ENCODE measurements at places on chromosomes 1 and 21. TPM values are rescaled to one million over a fixed set of nuclear protein-coding genes. Genes with fewer than 3 reads are reported as not detected.

Gene S100B
- polyA plus RNA-seq, result 14.3 TPM

DNA sequence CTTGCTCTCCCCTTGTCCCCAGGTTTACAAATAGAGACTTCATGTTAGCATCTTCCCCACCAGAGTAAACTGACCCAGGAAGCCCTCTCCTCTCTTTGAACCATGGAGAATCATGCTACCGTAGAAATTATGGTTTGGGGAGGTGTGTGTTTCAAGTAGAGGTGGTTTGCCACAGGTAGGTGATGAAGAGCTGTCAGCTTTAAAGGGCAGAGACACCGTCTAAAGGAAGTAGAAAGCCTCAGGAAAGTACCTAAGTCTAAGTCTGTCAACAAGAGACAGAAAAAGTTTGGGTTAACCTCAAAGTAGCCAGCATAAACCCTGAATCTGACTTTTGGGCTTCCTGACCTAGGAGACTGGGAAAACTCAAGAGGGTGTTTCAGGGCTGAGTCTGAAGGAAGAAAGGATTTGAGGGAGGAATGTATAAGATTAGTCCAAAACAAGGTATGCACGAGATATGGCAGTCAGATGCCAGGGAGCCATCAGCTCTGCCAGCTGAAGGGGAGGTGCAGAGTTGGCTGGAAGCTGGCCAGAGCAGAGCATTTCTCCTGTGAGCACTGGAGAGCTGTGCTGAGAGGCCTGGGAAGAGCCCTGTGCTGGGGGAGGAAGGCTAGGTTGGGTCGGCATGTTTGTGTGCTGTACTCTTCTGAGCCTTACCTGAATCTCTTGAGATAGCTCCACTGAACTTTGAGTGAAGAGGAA lies 14.3 kb downstream of the ADAMTSL4 start:
- peak; percentile 81 for DNase-seq
- peak overlapping the region; percentile 99 for H3K27ac ChIP-seq
- no peaks in the 10 kb centered on the region for H3K36me3 ChIP-seq
- no peaks in the 10 kb centered on the region for H3K27me3 ChIP-seq

Gene FMO2
- polyA plus RNA-seq, result 4.2 TPM

DNA sequence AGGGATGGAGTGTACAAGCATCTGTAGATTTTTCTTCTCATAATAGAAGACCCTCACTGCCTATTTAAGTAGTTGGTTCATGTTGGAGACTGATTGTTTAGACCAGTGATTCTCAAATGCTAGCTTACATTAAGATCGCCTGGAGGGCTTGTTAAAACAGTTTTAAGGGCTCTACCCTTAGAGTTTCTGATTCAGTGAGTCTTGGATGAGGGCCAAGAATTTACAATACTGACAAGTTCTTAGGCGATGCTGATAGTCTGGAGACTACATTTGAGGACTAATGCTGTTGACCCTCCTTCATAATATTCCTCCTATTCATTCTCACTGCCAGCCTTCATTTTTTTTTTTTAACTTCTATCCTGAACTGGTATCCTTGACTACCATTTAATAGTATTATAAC lies 15.2 kb upstream of the AGO3 start:
- H3K4me3 ChIP-seq, result no peak overlapping the region
- no peaks in the 10 kb centered on the region for H3K4me1 ChIP-seq
- H3K27me3 ChIP-seq, result no peaks in the 10 kb centered on the region
- no peak for DNase-seq
- peaks cover 14% of the 10 kb centered on the region for H3K36me3 ChIP-seq

- H3K4me3 ChIP-seq, result no peak overlapping the region
- H3K36me3 ChIP-seq, result no peaks in the 10 kb centered on the region
- no peaks in the 10 kb centered on the region for H3K4me1 ChIP-seq
- H3K27me3 ChIP-seq, result no peaks in the 10 kb centered on the region
Observed at GRCh38 chr1:62311473-62311943, 7.7 kb downstream of the KANK4 start.

DNA sequence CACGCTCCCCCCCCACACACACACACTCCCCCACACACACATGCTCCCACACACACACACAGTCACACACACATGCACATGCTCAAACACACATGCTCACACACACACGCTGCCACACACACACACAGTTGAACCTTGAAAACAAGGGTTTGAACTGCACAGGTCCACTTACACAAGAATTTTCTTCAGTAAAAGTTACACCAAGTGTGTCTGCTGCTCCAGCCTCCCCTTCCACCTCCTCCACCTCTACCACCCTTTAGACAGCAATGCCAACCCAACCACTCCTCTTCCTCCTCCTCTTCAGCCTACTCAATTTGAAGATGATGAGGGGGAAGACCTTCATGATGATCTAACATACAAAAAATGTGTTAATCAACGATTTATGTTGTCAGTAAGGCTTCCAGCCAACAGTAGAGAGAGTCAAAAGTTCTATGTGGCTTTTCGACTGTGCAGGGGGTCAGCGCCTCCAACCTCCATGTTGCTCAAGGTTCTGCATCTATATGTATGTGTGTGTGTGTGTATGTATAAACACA lies 26.8 kb downstream of the HSF2BP start:
- no peaks in the 10 kb centered on the region for H3K4me1 ChIP-seq
- no peak for DNase-seq
- H3K27me3 ChIP-seq, result no peaks in the 10 kb centered on the region
- no peak overlapping the region for H3K4me3 ChIP-seq
- H3K27ac ChIP-seq, result no peak overlapping the region
- H3K36me3 ChIP-seq, result no peaks in the 10 kb centered on the region

- no peaks in the 10 kb centered on the region for H3K36me3 ChIP-seq
- peaks cover 23% of the 10 kb centered on the region for H3K4me1 ChIP-seq
- peak overlapping the region; percentile 59 for H3K4me3 ChIP-seq
- peak; percentile 97 for DNase-seq
Observed at GRCh38 chr1:52702886-52703787, 5.0 kb upstream of the COA7 start.

DNA sequence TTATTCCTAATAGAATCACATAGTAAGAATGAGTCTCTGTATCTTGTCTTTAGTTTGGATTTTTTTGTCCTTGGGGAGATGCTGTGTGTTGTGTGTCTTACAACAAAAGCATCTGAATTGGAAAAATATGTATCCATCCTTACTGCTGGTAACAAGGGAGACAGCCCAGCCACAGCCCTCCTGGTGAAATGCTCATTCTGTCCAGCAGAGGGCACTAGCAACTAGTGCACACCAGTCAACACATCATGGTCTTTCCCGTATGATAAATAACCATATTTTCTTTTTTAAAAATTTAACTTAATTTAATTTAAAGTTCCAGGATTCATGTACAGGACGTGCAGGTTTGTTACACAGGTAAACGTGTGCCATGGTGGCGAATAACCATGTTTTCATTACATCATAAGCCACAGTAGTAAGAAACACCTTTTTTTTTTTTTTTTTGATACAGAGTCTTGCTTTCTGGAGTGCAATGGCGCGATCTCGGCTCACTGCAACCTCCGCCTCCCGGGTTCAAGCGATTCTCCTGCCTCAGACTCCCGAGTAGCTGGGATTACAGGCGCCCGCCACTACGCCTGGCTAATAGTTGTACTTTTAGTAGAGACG lies 245.1 kb downstream of the PTBP2 start:
- peaks cover 21% of the 10 kb centered on the region for H3K4me1 ChIP-seq
- peak; percentile 80 for DNase-seq
- H3K36me3 ChIP-seq, result no peaks in the 10 kb centered on the region
- H3K27ac ChIP-seq, result no peak overlapping the region
- no peaks in the 10 kb centered on the region for H3K27me3 ChIP-seq

DNA sequence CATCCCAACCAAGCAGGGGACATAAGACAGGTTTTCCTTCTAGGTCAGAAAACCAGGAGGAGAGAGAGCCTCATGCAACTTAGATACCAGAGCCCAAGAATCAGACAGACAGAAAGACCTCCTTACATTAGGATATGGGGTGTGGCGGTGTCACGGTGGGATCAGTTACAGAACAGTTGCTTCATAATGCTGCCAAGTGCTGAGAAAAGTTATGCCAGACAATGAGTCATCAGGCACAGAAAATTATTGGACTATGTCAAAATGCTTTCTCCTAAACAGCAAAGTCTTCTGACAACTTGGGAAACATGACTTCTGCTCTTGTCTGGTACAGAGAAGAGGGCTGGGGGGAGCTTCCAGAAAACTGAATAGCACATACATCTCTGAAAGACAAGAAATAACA lies 1120.2 kb upstream of the TMPRSS15 start:
- H3K27ac ChIP-seq, result no peak overlapping the region
- no peaks in the 10 kb centered on the region for H3K36me3 ChIP-seq
- H3K27me3 ChIP-seq, result no peaks in the 10 kb centered on the region

- no peak overlapping the region for H3K27ac ChIP-seq
- DNase-seq, result no peak
- H3K36me3 ChIP-seq, result no peaks in the 10 kb centered on the region
- no peaks in the 10 kb centered on the region for H3K27me3 ChIP-seq
- no peak overlapping the region for H3K4me3 ChIP-seq
Observed at GRCh38 chr1:172699111-172699510, 40.2 kb downstream of the FASLG start.

GRCh38 chr1:10299151-10299550 lies 88.8 kb downstream of the KIF1B start:
- H3K27me3 ChIP-seq, result no peaks in the 10 kb centered on the region
- DNase-seq, result no peak
- H3K4me1 ChIP-seq, result no peaks in the 10 kb centered on the region
- H3K27ac ChIP-seq, result no peak overlapping the region
- H3K36me3 ChIP-seq, result peaks cover 44% of the 10 kb centered on the region

- no peaks in the 10 kb centered on the region for H3K4me1 ChIP-seq
- DNase-seq, result no peak
- H3K36me3 ChIP-seq, result peaks cover 60% of the 10 kb centered on the region
Observed at GRCh38 chr1:197180252-197180878, 33.9 kb upstream of the ASPM start.

Gene YBX1
- 695 TPM for polyA plus RNA-seq

GRCh38 chr1:143691400-143691891 lies 280.3 kb downstream of the FAM72C start:
- no peak for DNase-seq
- no peaks in the 10 kb centered on the region for H3K4me1 ChIP-seq
- no peaks in the 10 kb centered on the region for H3K36me3 ChIP-seq
- no peak overlapping the region for H3K4me3 ChIP-seq

DNA sequence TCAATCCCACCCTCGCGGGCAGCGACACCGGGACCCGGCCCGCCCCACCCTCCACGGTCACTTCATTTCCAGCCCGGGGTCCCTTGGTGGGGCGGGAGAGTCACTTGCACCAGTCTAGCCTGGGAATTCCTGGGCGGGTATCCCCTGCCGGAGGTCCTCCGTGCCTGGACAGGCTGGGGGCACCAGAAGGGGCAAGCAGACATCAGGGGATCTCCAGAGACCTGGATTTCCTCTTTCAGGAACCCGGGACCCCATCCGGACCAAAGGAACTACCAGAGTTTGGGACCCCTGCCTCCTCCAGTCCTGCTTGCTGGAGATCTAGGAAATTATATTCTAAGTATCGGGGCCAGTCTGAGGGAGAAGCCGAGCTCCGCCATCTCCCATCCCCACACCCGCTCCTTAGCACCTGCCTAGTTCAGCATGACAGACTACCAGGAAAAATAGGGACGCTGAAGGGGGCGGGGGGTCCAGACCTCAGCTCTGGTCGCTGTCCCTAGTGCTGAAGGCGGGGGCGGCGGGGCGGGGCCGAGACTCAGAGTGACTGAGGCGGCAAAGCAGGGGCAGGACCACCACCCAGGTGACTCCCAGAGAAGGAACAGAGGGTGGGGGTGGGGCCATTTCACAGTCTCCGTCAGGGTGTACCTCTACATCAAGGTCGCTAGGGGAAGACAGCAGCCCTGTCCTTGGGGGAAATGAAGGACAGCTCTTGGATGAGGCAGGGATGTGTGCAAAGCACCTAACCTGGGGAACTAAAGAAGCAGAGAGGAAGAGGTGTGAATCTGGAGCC lies 832 bp downstream of the HCN3 start:
- no peaks in the 10 kb centered on the region for H3K27me3 ChIP-seq
- H3K4me3 ChIP-seq, result peak overlapping the region; percentile 76
- peak; percentile 76 for DNase-seq
- H3K4me1 ChIP-seq, result peaks cover 15% of the 10 kb centered on the region

Gene GJA5
- polyA plus RNA-seq, result 3.4 TPM

GRCh38 chr1:162028726-162029125 lies 5.1 kb upstream of the OLFML2B start:
- H3K27ac ChIP-seq, result no peak overlapping the region
- peaks cover 12% of the 10 kb centered on the region for H3K4me1 ChIP-seq
- H3K36me3 ChIP-seq, result no peaks in the 10 kb centered on the region
- no peaks in the 10 kb centered on the region for H3K27me3 ChIP-seq
- no peak overlapping the region for H3K4me3 ChIP-seq
- no peak for DNase-seq

DNA sequence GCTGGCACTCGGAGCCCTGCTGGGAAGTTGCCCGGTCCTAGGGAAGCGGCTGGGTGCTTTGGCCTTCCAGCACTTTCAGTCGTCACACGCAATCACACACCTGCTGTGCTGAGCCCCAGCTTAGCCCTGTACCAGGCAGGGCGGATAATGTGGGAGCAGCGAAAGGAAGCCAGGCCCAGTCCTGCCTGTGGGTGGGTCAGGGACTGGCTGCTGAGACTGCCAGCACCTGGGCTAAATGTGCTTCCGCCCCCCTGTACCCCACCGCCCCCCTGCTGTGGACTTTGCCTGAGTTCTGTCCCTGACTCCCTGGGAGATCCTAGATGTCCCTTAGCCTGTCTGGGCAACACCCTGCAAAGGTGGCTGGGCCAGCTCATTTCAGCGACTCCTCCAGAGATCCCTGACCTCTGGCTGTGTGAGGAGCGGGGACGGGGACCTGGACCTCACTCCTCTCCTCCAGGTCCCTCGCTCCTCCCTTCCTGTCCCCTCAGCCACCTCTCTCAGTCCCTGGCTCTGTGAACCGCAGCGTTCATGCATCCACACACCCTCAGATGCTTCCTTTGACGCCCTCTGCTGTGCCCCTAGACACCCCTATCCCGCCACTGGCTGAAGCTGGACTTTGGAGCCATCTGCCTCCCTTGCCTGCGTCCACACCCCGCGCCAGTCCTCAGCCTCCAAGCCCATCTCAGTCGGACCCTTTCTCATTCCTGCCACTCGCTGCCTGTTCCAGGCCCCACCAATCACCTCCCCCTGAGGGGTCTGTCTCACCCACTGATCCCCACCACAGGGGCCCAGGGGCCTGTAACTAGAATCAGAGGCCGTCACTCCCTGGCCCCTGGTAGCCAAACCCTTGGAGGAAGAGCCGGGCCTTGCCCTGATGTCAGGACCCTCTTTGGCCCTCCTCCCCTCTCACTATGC lies 1.4 kb downstream of the MMEL1 start:
- H3K4me1 ChIP-seq, result peaks cover 8% of the 10 kb centered on the region
- H3K4me3 ChIP-seq, result no peak overlapping the region
- no peak for DNase-seq
- H3K36me3 ChIP-seq, result no peaks in the 10 kb centered on the region
- H3K27me3 ChIP-seq, result peaks cover 76% of the 10 kb centered on the region

GRCh38 chr1:199226163-199226562 lies 587.3 kb downstream of the PTPRC start:
- no peak for DNase-seq
- H3K27ac ChIP-seq, result no peak overlapping the region
- H3K27me3 ChIP-seq, result no peaks in the 10 kb centered on the region
- H3K4me3 ChIP-seq, result no peak overlapping the region

Gene OR2L13
- not detected for polyA plus RNA-seq

Gene MATN1
- polyA plus RNA-seq, result not detected

Gene CBR3
- polyA plus RNA-seq, result 8.9 TPM

GRCh38 chr1:20584890-20585289 lies 4.0 kb upstream of the CDA start:
- no peak overlapping the region for H3K4me3 ChIP-seq
- no peaks in the 10 kb centered on the region for H3K27me3 ChIP-seq
- peaks cover 12% of the 10 kb centered on the region for H3K4me1 ChIP-seq
- H3K36me3 ChIP-seq, result no peaks in the 10 kb centered on the region
- H3K27ac ChIP-seq, result no peak overlapping the region

All from sigmoid colon (tissue), 7 donors.